ENCODE measurements at places on chromosomes 3 and 15.

- DNase-seq, result no peak
These were observed 1.4 kb downstream of the UBR1 start for GRCh38 chr15:43104426-43104825.

GRCh38 chr15:59587085-59587826, 24.3 kb upstream of the GCNT3 start:
- no peak for DNase-seq

DNA sequence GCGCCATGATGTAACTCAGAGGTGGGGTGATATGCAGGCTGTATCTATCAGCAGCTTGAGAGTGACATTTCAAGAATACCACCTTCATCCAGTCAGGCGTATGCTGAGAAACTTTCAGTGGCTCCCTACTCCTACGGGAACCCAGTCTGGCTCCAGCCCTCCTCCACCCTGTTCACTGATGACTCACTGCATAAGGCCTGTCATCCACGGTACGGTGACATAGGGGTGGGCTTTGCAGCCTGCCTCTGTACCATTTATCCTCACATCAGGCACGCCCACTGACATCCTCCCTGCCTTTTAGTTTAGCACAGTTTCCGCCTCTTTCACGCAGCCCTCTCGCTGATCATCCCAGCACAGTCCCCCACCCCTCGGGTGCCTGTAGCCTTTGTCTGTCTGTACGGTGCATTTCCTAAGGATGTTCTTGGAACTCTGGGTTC, 11.7 kb downstream of the PXYLP1 start:
- DNase-seq, result peak; percentile 61

DNA sequence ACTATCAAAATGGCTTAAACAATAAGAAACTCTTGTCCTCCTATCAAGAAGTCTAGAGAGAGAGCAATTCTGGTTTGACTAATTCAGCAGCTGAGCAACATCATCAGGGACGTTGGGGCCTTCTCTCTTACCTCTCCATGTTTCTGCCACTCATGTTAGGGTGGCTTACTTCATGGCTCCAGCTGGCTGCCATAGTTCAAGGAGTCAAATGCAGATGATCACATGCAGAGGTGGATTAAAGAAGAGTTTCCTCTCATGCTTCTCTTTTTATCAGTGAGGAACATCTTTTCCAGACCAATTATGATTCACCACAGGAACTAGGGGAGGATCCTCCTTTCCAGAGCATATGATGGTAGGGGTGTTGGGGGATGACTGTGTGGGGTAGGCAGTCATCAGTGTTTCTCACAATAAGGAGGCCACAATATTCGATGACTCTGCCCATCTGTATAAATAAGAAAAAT, 45.5 kb downstream of the NEK11 start:
- no peak for DNase-seq

DNA sequence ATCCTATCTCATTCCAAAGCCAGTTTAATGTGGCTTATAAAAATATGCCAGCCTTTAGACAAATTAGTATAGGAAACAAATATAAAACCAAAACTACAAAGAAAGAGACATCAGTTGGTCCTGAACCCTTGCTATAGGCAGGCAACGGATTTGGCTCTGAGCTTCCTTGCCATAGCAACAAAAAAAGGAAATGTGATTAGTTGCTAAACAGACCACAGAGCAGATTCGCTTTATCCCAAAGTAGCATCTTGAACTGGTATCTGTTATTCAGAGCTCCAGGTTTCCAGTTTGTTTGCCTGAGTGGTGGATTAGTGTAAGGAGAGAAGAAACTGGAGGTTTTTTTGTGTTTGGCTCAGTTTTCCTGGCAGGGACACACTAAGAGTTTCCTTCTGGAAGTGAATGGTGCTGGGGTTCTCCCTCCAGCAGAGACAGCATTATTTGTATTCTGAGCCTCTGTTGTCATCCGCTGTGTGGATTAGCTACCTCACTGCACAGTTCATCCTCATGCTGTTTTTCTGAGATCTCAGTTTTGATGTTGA, 44.1 kb downstream of the CHST2 start:
- DNase-seq, result no peak

DNA sequence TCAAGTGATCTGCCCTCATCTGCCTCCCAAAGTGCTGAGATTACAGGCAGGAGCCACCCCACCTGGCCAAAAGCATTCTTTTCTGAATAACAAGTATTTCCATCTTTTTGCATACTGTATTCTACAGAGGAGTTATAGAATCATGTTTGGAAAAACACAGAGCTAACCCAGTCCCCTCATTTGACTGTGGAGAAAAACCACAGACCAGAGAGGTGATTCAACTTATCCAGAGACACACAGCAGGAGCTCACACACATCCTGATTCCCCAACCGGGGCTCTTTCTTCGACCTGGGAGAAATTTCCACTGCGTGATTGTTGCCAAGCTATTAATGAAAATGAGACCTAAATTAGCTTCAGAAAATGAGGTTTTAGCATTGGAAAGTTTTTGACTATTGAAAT, 176.1 kb upstream of the TLE3 start:
- DNase-seq, result no peak

DNA sequence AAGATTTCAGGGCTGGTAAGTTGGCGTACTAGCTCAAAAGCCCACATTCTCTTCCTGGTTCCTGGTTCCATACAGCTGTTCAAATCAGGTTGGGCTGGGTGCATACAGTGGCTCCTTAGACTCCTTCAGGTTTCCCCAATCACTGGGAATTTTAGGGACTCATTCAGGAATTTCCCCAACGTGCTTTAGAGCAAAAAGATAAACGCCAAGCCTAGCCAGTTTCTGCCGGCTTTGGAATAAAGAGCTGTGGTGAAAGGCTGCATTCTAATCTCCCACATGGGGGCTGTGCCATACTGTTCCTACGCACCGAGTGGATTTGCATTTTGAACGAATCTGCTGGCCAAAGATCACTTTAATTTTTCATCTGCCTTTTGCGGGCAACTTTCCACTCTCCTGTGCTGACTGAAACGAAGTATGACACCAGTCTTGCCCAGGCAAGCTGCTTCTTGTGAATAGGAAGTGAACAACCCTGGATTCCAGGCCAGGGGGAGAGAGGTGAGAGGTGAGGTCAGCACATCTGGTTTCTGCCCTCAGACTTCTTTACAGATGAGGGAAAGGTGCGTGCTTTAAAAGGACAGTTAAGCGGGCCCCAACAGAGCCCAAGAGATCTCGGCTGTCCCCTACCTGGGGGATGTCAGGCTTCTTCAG, 184.2 kb upstream of the PDZRN3 start:
- DNase-seq, result no peak

GRCh38 chr15:88658070-88658965, 19.5 kb downstream of the ISG20 start:
- DNase-seq, result no peak

- no peak for DNase-seq
These were observed 293.3 kb upstream of the TPM1 start for GRCh38 chr15:62749036-62749815.

DNA sequence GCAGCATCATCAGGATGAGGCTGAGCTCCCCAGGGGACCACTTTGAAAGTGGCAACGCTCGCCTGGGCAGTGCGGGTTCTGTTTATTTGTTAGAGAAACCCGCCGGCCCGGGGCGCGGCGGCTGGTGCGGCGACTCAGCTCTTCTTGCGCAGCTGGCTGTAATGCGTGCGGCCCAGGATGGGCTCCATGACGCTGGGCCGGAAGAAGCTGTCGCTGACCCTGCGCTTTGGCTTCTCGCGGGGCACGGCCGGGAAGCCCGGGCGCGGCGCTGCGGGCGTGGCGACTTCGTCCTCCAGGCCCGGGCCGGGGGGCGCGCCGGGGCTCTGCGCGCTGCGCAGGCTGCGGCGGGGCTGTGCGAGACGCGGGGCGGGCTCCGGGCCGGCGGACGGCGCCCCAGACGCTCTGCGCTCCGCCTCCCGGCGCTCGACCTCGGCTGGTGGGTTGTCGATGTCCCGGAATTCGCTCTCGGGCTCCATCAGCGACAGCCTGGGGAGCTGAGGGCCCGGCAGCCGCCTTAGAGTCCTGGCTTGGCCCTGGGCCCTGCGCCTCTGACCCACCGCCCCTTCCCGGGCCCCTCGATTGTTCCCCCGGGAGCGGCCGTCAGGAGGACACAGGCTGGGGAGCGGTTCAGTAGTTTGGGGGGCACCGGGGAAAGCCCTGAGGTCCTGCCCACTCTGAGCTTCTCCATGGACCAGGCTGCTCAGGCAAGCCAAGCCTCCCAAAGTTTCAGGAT, 10.3 kb upstream of the KIF7 start:
- no peak for DNase-seq

GRCh38 chr3:84961521-84962255, 2.9 kb downstream of the CADM2 start:
- no peak for DNase-seq

DNA sequence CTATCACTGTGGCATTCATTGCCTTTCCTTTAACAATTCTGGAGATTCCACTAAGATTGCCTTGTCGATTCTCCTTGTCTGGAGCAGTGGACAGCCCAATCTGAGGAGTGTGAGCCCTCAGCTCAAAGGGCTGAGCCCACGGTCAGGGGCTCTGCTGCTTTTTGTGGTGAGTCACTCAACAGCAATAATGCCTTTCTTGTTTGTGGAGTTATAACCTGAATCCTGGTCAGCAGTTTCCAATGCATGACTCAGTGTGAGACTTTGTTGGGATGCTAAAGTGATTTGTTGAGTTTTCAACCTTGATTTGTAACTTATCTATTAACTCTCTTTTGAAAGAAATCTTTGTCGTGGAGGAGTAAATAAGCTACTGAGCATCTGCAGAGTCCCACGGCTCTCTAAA, 183.5 kb downstream of the TJP1 start:
- DNase-seq, result no peak

GRCh38 chr15:68411343-68411675, 20.7 kb downstream of the ITGA11 start:
- no peak for DNase-seq

- DNase-seq, result peak; percentile 83
These were observed at the start of gene APPL1 for GRCh38 chr3:57227204-57227929. APPL1 (plus strand) TSS chr3:57227729; CDS start chr3:57227884, 155 bp downstream.

GRCh38 chr15:33278816-33279612, 31.8 kb upstream of the RYR3 start:
- no peak for DNase-seq

DNA sequence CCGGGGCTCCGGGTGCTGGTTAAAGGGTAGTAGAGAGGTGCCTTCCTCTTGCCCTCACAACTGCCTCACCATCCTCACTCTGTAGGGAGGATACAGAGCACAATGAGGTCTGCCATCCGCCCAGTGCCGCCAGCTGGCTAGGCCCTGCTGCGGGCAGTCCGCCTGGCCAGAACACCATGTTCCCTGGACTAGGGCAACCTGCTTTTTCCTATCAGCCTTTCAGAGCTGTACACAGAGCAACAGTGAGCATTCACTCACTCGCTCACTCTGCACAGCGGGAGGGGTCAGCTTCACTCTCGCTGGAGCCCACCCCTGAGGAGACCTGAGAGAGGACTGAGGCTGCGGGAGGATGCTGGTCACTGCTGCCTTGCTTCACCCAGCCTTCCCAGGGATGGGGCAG, 218.7 kb upstream of the CHRNA7 start:
- DNase-seq, result no peak

GRCh38 chr3:77234004-77234403, 194.1 kb downstream of the ROBO2 start:
- DNase-seq, result no peak

GRCh38 chr3:131329774-131330173, 51.8 kb upstream of the NUDT16 start:
- DNase-seq, result no peak

GRCh38 chr3:22960105-22960984, 242.8 kb upstream of the UBE2E2 start:
- DNase-seq, result no peak

DNA sequence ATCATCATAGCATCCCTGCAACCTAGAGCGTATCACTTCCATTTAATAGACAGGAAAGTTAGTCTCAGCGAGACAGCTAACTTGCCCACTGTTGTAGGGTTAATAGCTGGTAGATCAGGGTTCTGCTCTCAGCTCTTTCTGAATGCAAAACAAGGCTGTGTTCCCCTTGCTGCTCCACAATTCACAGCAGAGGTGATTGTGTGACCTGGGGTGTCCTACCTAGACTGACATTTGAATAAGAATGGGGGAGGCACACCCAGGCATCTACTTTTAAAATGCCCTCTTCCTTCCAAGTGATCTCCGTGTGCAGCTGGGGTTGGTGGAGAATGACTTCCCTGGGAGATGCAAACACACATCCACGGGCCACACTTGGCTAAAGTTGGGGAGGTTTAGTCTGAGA, 43.0 kb upstream of the CACNA2D3 start:
- no peak for DNase-seq

GRCh38 chr3:193011958-193012357, 94.3 kb upstream of the MB21D2 start:
- no peak for DNase-seq

GRCh38 chr15:81923561-81924350, 122.1 kb downstream of the MEX3B start:
- no peak for DNase-seq

GRCh38 chr3:156865732-156866131, 39.6 kb downstream of the LEKR1 start:
- no peak for DNase-seq

DNA sequence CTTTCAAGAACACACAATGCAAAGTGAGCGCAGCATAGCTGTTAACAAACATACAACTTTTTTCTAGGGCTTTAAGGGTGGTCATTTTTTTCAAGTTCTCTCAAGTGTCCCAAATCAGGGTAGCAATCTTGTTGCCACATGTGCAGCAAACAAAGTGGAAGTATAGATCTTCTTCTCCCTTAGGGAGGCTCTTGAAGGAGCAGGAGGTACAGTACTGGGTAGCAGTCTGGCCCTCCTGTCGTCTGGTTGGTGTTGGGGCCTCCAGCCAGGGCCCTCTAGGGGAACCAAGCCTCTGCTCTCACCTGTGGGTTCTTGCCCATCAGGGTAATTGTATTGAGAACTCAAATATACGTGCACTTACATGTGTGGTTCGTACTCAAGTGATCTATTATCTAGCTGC, 25.8 kb downstream of the MKRN2 start:
- DNase-seq, result no peak

DNA sequence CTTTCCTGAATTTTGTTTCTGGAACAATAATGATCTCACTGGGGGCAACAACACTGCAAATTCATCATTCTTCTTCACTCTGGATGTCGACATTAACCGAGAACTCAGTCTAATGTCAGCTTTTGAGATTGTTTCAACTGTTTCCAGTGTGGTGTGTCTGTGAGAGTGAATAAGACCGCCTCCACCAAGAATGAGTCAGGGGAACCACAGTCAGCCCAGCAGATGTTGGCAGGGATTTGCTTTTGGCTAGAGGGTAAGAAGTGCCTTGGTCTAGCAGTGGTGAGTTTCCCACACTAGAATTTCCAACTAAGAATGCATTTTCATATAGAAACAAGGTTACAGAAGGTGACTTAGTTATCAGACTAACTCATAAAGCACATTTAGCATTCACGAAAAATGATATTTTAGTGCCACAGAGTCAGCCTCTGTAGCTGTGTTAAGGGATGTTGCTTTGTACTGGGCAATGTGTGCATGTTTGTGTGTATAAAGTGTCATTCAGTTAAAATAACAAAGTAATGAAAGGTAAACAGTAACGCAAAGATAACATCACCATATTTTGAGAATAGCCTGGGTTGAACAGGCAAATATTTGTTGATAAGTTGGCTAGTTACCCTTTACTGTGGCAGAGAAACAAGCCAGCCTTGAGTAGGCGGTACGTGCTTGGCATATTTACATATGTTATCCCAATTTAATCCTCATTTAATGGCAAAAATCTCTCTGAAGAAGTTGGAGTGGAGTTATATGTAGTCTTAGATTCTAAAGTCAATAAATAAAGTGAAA, 33.8 kb downstream of the DRD3 start:
- DNase-seq, result no peak
